ENCODE measurements at places on chromosomes 4 and X.

DNA sequence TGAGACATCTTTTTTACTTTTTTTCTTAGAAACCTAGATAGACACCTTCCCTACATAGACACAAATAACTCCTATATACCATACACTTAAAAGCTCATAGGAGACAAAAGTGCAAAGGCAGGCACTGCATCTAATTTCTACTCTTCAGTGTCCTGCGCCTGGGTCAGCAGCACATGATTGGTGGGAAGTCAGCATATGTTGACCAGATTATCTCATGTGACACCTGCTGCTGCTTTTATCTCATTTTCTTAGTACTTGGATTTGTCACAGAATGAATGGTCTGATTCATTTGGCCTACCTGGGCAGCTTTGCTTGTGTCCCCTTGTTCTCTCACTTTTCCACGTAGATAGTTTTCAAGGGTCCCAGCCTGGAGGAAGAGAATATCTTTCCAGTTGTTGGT is 24.9 kb upstream of the LNX1 start:
- no peak for DNase-seq

DNA sequence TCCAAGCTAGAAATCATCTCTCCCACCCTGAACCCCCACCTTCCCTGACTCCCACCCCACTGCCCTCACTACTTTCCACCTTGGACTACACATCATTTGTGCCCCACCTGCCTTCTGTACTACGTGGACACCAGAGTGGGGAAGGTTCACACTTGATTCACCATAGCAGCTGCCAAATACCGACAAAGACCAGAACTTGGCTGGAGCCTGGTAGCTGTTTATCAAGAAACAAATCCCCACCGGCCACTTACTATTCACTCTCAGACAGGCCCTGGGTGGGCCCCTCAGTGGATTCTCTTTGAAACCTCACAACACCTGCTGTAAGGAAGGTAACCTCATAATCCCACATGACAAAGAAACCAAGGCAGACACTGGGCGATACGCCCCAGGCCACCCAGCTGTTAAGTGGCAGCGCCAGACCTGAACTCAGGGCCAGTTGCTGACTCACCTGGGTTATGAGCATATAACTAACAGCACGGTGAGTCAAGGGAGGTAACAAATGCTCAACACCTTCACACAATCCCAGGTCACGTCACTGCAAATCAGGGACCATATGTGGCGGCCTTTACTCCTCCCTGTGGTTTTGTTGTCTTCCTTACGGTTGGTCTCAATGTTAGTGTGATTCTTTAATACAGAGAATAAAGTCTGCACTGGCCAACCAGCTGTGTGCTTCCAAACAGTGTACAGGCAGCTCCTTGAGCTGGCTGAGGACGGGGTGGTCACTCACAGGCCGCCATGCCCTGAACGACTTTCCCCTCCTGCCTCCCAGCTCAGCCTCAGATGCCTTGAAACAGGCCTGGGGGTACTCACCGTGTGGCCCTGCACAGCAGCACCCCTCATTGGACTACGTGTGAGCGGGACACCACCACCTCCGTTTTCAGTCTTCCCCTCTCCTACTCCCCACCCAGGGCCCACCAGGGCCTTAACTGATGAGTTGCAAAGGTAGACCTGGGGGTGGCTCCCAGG is 7.5 kb downstream of the WDR1 start:
- no peak for DNase-seq

DNA sequence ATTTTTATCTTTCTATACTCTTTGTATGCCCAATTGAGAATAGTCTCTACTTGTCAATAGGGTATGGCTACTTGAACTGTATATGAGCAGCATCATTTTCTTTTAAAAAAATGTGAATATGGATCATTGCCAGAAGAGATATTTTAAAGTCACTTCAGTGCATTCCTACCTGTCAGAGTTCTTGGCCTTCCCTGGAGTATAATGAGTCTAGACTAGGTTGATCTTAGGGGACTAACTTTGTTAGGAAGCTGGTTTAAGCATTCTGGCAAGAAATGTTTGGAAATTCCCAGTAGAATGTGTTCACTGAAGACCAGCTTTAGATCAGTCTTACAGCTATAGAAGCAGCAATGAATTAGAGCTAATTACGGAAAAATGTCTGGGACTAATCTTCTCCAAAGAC is 178.2 kb downstream of the FAT4 start:
- no peak for DNase-seq

GRCh38 chr4:129526812-129527211 is 430.9 kb downstream of the C4orf33 start:
- DNase-seq = no peak

GRCh38 chr4:73230865-73231517 is 27.6 kb downstream of the ANKRD17 start:
- DNase-seq = no peak

GRCh38 chr4:150960818-150961217 is 54.3 kb downstream of the LRBA start:
- DNase-seq = no peak

Data from stimulated activated CD4-positive, alpha-beta T cell treated with anti-CD3 and anti-CD28 coated beads, TNF-alpha, amount 100 ng/mL, for 1 hour (primary cell).